Amniotic stem cell (primary cell): ENCODE measurements at places on chromosomes 12 and 14.

DNA sequence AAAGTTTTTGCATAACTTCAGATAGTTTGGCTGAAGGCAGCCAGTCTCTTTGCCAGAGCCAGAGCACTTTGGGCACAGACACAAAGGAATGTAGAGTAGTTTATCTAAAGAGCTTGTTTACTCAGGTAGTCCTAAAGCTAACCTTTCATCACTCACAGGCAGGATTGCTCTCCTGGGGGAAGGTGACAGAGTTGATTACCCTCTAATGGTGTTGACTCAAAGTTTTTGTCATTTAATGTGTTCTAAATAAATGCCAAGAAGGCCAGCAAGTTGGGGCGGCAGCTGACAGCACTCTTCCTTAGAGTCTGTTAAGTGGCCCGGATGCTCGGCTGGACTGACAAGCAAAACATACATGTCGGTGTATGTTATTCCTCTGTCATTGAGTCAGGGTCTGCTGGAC, 9.3 kb upstream of the TAS2R46 start:
- no peak for DNase-seq

GRCh38 chr12:47231456-47231855, 151.7 kb upstream of the AMIGO2 start:
- DNase-seq: no peak

GRCh38 chr12:48687592-48687991, 5.6 kb upstream of the KANSL2 start:
- no peak for DNase-seq

DNA sequence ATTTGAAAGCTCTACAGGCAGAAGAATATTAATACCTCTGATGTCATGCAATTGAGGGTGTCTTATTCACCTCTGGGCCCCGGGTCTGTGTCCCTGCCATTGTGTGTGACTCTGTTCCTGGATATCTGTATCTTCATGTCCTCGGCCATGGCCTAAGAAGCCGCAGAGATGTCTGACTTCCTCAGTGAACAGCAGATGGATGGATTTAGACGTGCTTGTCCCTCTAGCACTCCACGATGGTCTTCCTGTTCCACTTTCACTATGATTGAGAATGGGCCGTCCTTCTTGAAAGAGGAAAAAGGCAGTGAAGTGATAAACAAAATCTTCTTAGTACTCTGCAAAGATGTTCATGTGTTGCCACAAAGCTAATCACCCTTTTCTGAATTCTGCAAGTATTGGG, 217.4 kb downstream of the SLC41A2 start:
- DNase-seq: no peak

DNA sequence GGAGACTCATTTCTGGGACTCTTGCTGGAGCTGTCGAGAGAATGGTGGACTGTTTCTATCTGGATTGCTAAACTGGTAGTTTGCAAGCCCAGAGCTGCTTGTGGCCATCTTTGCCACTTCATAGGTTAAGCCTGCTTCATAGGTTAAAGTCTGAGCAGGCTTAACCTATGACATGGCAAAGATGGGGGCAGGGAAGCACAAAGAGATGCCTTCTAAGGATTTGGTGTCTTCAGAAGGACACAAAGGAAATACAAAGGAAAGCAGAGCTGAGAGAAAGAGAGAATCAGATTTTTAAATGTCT, 78.4 kb upstream of the MAX start:
- DNase-seq: no peak

- DNase-seq: no peak
These were observed 242.9 kb upstream of the PLEKHG7 start for GRCh38 chr12:92459850-92460249.

DNA sequence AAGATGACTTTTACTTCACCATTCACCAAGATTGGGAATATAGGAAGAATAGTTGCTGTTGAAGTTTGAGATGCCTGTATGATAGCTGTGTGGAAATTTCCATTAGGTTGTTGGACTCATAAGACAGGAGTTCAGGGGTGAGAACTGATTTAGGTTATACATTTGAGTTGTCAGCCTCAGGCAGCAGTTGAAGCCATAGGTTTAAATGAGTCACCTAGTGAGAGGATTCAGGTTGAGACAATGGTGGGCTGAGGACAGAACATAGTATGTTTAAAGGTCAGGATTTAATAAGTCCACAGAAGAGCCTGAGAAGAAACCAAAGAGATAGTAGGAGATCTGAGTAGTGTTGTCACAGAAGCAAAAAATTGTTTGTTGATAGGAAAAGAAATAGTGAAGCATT, 63.6 kb upstream of the MON2 start:
- no peak for DNase-seq

DNA sequence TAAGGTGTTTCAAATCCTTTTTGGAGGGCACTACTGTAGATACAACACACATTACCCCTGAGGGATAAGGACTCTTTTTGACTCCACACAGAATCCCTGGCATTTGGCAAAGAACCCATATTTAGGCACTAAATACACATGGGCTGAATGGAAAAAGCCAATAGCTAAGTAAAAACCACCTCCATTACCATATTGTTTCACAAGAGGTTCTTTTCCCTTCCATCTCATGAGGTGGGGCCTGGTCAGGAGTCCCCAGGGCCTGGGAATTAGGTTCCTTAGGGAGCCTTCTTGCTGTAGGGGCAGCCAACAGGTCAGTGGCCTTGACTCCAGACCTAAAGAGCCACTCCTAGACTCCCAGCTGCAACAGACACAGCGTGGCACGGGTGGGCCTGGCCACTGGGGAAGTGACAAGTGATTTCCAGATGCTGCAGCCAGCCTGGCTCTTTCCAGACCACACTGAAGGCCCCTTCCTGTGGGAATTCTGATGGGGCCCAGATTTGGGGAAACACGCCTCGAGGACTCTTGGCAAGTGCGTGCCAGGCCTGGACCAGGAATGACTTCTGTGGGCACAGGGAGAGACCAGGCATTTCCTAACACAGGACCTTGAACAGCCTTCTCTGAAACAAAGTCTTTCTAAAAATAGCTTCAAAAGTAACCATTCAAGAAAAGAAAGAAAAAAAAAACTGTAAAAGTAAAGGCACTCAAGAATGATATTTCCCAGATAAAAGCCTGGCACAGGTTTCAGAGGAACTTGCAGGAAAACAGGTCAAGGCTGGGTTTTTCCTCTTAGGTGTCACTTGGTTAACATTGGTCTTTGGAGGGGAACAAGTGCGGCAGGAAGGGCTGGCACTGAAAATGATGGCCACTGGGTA, 18.1 kb downstream of the SSH1 start:
- peak; percentile 24 for DNase-seq

- DNase-seq: no peak
These were observed 69.9 kb upstream of the MON2 start for GRCh38 chr12:62396750-62397149.

DNA sequence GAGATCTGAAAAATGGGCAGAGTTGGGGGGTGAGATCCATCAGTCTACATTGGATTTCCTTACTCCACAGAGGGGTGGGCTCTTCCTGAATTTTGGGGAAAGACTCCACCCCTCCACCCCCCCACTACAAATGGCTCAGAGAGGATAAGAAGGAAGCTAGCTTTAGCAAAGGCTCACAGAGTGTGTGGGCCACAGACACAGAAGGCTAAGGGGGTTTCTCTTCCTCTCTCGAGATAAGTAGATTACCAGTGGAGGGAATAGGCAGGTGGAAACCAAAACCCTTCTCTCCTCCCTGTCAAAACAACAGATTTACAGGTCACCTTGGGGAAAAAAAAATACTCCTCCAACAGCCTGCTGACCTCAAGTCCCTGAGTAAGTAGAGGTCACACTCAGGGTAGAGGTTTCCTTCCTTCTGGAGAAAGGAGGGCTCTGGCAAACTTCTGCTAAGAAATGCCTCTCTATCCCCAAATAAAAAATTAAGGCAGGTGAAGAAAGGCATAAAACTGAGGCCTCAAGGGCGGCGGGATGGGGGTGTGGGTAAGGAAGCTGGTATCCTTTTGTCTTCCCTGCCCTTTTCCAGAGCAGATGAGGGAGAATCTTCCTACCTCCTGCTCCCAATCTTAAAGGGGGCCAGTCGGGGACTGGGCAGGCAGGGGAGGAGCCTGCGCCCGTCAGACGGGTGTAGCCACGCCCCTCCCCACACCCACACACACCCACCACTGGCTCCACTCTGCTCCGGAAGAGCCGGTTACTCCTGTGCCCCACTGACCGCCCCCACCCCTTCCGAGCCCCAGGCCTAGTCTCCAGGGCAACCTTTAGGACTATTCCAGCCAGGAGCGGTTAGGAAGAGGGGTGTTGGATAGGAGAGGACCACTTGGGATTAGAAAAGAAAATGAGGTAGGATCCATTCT, 1.9 kb upstream of the BAZ2A start:
- no peak for DNase-seq

- DNase-seq: no peak
These were observed 88.5 kb downstream of the DAD1 start for GRCh38 chr14:22500525-22500924.

- no peak for DNase-seq
These were observed 52.5 kb downstream of the BEGAIN start for GRCh38 chr14:100534528-100535286.

DNA sequence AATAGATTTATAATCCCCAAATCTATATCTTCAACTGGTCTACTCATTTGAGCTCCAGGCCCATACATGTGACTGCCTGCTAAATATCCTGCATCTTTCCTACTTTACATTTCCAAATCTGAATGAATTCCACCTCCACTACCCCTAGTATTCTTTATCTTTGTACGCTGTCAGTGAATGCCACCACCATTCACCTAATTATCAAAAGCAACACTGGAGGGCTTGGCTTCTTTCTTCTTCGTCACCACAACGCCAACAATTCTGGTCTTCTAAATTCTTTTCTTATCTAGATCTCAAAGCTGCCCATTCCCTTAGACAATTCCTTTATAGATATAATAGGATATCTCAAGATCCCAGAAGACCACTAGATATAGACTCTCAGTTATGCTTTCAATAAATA, 47.1 kb upstream of the ADAMTS20 start:
- DNase-seq: no peak

DNA sequence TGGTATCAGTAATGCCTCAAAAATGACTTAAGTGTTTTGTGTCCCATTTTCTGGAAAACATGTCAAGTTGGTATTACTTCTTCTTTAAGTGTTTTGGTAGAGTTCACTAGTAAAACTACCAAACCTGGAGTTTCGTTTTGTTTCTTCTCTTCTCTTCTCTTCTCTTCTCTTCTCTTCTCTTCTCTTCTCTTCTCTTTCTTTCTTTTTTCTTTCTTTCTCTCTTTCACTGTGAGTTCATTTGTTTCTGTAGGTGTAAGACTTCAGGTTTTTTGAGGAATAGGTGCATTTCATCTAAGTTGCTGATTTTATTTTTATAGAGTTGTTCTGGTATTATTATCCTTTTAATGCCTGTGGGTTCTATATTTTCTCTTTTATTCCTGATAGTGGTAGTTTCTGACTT, 21.9 kb downstream of the CNOT2 start:
- no peak for DNase-seq

DNA sequence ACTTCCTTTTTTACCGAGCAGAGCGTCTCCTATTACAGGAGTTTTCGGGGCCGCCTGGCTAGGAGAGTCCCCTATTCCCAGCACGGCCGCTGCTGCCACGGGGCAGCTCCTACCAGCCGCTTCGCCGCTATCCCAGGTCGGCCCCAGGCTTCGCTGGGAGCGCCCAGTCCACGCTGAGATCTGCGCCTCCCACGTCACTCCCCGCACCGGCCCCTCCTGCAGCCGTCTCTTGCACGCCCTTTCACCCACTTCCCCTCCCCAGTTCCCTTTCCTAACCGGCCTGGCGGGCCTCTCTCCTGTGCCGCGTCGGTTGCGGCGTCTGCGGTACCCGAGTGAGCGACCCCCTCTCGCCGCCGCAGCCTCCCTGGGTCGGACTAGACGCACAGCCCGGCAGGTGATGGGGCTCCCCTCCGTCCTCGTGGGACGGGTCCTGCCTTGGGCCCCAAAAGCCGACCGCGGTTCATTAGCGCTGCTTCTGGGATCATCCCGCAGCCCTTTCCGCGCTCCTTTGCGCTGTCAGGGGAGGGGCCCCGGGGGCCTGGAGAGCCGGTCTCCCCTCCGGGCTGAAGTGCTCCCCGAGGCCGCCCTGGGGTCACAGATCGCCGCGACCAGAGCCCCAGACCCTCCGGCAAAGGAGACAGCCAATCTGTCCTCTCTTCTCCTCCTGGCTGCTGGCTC, 1318.4 kb downstream of the TMEM121 start:
- DNase-seq: no peak

- DNase-seq: no peak
These were observed 21.0 kb downstream of the NDUFA12 start for GRCh38 chr12:94982456-94982855.

DNA sequence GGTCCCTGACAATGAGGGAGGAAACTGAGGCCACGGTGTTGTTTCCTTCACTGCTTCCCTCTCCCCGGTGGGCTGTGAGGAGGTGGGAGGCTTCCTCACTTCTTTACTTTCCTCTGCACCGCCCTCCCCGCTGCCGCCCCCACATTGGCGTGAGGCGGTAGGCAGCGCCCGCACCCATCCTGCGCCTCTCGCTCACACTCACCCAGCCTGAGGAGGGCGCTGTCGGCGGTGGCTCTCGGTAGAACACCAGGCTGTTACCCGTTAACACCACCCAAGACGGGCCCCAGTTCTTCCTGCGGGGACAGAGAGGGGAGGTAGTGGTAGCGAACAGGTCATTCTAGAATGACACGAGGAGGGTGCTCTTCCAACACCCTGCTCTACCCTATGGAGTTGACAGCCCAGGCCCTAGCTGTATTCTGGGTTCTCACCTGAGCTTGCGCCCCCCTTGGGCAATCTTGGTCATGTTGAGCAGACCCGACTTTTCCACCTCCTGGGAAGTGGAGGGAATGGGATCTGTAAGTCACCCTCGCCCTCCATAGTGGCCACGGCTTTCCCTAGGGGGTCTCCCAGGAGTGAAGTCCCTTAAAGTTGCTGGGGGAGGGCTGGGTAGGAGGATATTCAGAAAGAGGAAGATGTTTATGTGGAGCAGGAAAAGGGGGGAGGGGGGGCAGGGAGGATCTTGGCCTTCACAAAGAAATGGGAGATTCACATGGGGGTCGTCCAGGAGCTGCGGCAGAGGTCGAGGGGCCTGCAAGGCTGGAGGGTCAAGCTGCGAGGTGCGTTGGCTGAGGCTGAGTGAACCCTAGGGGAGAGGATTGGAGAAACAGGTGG, 3.3 kb downstream of the ARHGAP9 start:
- DNase-seq: no peak

DNA sequence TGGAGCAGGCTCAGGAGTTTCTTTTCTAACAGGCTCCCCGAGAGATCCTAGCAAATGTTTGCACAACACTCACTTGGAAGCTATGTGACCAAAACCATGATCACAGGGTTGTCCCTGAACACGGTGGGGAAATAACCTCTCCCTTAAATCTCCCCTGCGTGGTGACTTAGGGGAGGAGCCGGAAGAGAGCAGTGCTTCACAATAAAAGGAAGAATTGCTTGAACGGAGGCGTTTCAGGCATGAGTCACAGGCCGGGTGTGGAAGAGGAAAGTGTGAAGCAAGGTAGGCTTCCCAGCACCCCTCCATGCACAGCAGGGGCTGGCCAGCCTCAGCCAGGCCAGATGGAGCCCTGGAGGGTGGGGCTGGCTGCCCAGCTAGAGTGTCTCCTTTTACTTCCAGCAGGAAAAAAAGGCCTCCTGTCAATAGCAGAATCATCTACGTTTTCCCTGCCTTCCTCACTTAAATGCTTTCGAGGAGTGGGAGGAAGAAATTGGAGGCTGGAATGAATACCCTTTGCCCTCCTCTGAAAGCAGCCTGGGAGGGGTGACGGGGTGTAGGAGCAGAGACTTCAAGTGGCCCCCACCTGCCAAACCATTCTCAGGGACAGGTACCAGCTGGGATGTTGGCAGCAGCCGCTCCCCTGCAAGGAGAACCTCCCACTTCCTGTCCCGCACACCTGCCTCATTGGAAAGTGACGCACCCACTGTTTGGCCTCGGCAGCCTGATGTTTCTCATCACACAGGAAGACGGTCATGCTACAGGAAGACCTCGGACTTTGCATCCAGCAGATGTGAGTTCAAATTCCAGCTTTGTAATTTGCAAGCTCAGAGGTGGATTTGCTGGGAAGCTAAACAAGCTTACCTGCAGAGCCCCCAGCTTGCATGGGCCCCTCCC, 30.1 kb upstream of the PPP2R5C start:
- DNase-seq: no peak
